Activated naive CD8-positive, alpha-beta T cell treated with anti-CD3 and anti-CD28 coated beads, Interleukin-2, amount 50 U/mL, for 16 hours (primary cell): ENCODE measurements at places on chromosomes 16 and 17.

DNA sequence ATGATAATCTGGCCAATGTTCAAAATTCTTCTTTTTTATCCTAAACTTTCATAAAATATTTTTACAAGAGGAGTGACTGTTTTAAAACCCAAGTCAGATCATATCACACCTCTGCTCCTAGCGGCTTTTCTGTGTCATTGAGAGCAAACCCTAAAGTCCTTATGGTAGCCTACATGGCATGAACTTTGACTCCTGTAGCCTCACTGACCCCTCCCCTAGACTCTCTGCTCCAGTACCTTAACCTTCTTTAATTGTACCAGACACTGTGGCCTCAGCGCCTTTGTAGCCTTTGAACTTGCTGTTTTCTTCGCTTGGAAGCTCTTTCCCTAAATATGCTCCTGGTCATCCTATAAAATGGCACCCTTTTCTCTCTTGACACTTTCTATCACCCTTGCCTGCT is 7.3 kb upstream of the SMPD3 start:
- DNase-seq = no peak

DNA sequence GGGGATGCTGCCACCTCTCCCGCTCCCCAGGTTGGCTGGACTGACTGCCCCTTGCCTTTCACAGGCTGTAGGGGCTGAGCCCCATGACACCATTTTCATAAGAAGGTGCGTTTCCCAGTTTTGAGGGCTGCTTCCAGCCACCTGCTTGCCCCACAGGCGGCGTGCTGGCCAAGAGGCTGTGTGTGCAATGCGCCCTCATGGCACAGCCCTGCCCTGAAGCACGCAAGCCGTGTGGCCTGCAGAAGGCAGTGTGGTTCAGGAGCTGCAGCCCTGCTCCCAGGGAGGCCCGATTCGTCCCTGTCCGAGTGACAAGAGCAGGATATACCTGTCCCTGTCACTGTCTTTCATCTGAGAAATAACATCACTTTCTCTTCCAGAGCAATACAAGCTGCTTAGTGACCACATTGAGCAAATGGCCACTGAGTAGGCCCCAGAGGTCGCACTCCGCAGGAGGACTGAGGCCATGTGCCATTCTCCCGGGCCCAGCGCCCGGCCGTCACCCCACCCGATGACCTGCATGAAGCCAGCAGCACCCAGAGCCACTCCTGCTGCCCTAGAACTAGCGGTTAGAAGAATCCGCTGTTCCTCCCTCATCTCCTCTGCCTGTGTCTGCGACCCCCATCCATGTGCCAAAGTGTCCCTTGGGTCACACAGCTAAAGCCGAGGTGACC is 24.2 kb downstream of the CIBAR2 start:
- no peak for DNase-seq

DNA sequence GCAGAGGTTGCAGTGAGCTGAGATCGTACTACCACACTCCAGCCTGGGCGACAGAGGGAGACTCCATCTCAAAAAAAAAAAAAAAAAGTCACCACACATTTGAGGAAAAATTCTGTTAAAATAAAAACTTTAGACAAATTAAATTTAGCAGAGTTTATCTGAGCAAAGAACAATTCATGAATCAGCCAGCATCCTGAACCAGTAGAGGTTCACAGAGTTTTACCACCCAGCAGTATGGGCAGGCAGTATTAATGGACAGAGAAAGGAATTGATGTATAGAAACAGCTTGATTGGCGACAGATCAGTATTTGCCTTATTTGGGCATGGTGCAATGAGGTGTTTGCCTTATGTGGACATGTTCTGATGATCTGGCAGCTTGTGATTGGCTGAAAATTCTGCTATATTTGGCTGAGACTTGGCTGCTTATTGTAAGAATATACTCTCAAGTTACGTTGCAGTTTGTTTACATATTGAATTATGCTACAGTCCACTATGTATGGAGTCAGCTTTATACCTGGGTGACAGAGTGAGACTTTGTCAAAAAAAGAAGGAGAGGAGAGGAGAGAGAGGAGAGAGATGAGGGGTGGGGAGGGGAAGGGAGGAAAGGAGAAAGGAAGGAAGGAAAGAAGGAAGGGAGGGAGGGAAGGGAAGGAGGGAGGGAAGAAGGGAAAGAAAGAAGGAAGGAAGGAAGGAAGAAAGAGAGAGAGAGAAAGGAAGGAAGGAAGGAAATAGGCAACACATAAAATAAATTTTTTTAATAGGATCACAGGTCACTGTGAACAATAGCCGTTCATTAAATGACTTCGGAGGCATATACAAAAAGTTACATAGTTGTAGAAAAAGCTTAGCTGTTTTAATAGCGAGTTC is 14.6 kb downstream of the ABCC3 start:
- DNase-seq = no peak

DNA sequence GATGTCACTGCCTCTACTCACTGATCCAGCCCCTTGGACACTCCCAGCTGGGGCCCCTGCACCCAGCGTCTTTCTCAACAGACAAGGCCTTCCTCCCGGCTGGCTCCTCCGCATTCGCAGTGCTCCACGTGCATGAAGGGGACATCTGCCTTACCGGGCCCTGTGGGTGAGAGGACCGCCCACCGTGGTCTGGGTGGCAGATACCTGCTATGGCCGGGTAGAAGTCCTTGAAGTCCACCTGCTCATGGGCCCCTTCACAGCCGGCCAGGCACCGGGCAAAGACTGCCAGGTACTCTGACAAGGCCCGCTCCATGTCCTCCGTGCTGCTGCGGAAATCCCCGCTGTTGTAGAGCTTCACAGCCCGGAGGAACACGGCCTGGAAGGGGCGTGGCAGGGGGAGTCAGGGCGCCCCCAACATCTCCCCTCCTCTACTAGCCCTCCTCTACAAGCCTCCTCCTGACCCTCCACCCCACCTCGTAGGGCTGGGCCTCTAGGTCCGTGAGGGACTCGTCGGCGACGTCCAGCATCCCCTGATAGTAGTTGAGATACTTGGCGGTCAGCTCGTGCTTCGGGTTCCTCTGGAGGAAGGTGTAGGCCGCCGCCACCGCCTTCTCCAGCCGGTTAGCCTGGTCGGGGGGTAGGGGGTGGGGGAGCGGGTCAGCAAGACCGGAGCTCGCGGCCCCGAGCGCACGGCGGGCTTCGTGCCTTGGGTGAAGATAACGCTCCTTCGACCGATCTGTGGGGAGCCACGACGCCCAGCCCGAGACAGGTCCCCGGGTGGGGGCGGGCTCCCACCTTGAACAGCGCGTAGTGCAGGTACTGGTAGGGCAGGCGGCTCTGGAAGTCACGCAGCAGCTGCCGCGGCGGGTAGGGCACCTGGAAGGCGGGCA is 845 bp downstream of the P3H4 start:
- DNase-seq = no peak

- no peak for DNase-seq
These were observed 16.2 kb upstream of the MRC2 start for GRCh38 chr17:62611292-62611691.

GRCh38 chr16:21190599-21190998 is 20.8 kb downstream of the ZP2 start:
- DNase-seq = no peak

GRCh38 chr17:42131981-42132432 is 9.4 kb downstream of the HSPB9 start:
- DNase-seq = no peak

GRCh38 chr16:76614269-76614668 is 337.1 kb downstream of the CNTNAP4 start:
- DNase-seq = no peak

DNA sequence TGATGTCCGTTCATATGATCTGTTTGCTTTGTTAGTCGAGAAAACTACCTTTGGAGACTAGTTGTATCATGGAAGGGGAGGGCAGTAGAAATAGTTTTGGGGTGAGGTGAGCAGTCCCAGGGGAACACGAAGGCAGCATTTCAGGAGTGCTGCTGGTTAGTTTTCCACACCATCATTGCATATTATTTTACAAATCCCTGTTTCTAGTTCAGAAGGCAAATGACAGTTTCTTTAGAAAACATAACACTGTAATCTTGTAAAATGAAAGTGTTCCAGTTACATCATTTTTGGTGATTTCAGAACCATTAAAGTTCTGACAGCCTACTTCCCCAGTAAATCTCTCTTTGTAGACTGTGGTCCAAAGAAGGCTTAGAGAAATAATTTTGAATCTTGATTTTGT is 25.4 kb downstream of the BANP start:
- no peak for DNase-seq

DNA sequence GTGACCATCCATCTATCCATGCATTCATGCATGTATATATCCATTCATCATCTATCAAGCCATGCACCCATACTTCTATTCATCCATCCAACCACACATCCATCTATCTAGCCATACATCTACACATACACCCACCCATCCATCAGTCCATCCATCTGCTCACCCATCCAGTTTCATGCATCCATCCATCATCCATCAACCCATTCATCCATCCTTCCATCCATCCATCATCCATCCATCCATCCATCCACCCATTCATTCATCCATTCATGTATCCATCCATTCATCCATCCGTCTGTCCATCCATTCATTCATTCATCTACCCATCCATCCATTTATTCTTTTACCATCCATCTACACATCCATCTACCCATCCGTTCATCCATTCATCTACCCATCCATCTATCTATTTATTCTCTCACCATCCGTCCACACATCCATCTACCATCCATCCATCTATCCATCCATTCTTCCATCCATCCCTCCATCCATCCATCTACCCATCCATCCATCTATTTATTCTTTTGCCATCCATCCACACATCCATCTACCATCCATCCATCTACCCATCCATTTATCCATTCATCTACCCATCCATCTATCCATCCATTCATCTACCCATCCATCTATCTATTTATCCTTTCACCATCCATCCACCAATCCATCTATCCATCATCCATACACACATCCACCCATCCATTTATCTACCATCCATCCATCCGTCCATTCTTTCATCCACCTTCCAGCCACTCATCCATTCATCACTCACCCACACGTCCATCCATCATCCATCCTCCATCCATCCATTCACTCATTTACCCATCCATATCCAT is 3.2 kb downstream of the CCL17 start:
- no peak for DNase-seq

GRCh38 chr17:4490637-4491061 is 8.0 kb upstream of the SPNS2 start:
- no peak for DNase-seq

GRCh38 chr16:3807425-3808123 is 72.9 kb downstream of the CREBBP start:
- no peak for DNase-seq

- DNase-seq = no peak
These were observed 9.9 kb downstream of the AXIN1 start for GRCh38 chr16:342455-343213.

DNA sequence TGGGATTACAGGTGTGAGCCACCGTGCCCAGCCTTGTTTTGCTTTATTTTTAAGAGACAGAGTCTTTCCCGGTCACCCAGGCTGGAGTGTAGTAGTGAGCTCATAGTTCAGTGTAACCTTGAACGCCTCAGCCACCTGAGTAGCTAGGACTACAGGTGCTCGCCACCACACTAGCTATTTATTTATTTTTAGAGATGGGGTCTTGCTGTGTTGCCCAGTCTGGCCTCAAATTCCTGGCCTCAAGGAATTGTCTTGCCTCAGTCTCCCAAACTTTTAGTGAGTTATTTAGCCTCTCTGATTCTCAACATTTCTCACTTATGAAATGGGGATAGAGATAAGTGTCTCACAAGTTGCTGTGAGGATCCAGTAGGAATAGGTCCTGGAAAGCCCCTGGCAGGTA is 21.7 kb downstream of the FZD2 start:
- DNase-seq = no peak

- DNase-seq = no peak
These were observed 1.1 kb upstream of the RAB11FIP4 start for GRCh38 chr17:31390426-31390747.

GRCh38 chr17:41836550-41837196 is 641 bp upstream of the NT5C3B start:
- DNase-seq = no peak

DNA sequence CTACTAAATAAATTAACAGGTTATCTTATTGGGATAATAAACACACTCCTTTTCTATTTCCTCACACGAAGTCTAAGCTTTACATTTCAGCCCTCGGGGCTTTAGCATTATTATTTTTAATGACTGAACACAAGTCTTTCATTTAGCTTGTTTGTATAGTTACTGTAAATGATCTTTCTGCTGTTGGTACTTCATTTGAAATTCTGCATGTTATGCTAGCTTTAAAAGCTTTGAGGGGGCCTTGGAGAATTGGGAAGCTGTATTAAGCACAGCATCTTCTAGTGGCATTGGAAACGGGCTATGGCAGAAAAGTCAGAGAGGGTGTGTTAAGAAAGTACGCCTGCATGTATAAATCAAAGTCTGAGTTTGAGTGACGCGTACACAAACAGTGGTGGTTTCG is 243.7 kb downstream of the FTO start:
- no peak for DNase-seq

GRCh38 chr16:68713361-68713760 is 23.7 kb upstream of the CDH1 start:
- DNase-seq = no peak

DNA sequence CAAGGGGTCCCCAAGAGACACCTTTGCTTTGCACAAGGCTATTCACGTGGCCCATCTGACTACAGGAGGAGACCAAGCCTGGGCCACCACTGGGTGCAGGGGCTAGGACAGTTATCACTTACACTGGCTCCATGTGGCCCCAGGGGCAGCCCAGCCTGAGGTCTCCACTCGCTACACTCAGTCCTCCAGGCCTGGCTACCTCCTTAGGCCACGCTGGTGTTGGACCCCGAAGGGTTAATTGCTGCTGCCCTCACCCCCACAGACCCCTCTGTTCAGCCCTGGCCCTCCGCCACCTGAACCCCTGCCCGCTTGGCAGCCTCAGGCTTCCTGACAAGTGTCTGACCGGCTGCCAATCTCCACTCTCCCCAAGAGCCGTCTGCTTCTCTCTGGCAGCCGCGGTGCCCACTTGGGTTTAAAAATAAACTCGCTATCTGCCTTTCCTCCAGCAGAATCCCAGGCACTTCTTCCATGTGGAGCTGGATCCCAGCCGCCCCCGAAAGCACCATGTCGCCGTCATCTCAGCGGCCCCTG is 27.8 kb downstream of the ADAM11 start:
- no peak for DNase-seq

DNA sequence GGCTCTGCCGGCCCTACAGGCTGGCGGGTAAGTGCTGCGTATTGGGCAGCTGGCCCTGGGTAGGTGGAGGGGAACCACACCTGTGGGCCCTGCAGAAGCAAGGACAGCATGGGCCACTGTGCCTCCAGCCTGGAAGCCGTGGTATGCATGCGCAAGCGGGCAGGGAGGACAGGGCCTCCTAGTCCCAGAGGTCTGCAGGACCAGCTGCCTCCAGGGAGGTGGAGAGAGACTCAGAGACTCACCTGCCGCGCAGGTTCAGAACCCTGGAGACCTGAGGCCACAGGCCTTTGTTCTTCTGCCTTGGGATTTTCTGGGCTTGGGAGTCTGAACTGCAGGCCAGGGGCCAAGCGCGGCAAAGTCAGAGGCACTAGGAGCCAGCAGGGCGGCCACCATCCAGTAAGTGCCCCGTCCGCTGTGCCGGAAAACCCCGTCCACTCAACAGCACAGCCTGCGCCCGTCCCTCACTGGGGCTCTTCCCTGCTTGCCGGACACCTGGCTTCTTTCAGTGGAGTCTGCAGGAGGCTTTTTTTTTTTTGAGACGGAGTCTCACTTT is 8.8 kb upstream of the RAB40C start:
- DNase-seq = no peak
